ENCODE measurements at places on chromosomes 11 and 22.

DNA sequence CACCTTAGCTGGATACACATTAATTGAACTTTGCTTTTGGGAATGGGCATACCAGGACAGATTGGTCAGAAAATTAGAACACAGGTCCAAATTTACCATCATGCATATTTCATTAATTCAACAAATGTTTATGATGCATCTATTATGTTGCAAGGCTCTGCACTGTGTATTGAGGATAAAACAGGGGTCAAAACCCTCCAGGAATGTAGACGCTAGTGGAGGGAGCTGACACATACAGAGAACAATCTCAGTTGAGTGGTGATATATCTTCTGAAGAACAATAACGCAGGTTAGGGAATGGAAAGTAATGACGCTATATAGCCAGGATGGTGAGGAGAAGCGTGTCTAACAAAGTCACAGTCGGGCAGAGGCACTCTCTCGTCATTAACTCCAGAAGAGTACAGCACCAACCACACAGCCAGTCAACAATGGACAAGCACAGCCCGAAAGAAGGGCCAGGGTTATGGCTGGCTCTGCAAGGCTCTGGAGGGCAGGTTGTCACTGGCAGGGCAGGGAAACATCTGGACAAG lies 3.8 kb downstream of the FLI1 start:
- DNase-seq, result no peak

DNA sequence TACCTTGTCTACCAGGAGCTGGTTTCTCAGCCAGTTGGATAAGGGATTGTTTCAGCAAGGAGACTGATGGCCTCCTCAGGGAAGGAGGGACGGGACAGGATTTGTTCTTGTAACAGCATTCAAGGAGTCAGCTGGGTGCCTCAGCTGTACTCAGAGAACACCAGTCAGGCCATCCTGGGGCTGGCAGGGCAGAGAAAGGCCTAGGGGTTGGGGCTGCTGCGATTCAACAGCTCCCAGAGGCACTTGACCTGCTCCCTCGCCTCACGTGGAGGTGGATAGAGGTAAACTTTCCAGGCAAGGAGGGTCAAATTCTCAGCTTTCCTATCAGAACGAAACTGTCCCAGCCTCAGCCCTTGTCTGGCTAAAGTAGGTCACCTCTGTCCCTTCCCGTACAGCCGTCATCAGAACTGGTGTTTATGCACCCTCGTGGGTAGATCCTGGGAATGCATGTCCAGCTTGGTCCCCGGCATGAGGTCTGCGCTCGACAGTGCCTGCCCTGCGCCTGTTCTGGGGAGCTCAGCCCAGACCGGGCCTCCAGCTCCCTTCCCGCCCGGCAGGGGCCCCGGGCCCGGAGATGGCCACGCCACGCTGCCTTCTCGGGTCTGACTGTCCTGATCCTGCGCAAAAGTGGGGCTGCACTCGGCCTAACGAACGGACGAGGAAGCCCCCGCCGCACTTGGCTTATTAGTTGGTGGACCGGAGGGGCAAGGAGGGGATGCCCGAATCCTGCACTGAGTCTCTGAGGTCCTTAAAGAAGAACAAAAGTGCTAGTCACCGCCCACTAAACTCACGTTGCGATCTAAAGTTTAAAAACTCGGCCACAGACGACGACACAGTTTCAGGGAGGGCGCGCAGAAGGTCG lies 762 bp upstream of the CCDC134 start:
- no peak for DNase-seq

DNA sequence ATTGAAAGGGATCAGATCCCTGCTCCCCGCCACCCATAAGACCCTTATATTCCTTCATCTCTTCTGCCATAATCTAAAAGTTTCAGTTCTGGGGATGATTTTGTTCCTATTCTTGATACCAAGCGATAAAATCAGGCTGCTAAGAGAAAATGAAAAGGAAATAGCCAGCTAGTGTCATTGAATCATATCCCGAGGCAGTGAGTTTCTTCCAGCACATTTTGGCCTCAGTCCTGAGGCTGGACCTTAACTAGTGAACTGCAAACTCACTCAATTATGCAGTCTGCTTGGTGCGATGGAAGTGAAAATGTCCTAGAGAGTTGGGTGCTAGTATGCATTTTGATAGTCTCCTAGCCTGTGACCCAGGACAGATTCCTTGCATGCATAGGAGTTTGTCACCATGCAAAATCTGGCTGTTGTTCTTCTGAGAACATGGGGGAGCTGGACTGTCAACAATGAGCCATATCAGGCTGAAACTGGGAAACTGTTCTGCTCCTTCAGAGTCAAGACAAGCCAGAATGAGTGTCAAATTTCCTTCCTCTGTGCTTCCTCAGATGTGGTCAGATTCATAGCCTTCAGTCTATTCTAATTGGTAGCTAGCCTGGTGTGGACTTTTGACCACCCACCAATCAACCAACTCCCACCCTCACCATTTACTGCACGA lies 102.9 kb downstream of the CCDC81 start:
- no peak for DNase-seq

DNA sequence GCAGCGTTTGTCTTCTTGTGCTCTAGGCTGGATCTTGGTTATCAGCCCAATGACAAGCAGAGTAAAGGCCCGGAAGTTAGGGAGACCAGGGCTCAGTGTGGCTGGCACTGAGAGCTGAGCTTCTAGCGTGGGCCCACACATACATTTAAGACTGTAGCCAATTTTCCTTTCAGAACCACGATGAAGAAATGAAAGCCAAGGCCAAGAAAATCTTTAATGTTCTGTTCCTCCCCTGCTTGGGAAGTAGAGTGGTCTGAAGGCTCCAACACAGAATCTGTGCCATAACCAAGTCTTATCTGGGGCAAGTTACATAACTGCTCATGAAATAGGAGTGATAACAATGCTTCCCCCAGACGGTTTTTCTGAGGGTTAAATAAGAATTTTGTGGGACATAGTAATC lies 4.7 kb upstream of the ST3GAL4 start:
- no peak for DNase-seq

GRCh38 chr11:27545946-27546345 lies 39.4 kb upstream of the LIN7C start:
- no peak for DNase-seq

GRCh38 chr22:19180740-19181410 lies 2.3 kb upstream of the SLC25A1 start:
- DNase-seq, result no peak

DNA sequence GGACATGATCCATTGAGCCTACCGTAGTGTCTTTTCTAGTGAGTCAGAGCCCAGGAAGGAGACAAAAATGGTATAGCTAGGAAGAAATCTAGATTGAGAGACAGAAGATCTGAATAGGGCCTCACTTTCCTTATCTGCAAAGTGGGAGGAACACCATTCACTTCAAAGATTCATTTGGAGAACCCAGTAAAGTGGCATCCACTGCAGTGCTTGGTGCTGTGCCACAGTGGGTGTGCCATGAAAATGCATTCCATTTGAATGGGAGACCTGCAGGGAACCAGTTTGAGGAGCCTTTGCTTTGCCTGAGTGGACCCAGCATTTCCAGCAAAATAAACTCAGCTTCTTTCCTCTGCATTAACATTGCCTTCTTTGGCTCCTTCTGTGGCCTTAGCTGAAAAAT lies 470.5 kb upstream of the CADM1 start:
- DNase-seq, result no peak

- no peak for DNase-seq
Measured at GRCh38 chr11:132464003-132464342, 1068.3 kb downstream of the OPCML start.

- DNase-seq, result no peak
Measured at GRCh38 chr11:116928102-116928777, 90.8 kb upstream of the APOA1 start.

- no peak for DNase-seq
Measured at GRCh38 chr11:129451524-129451923, 75.9 kb downstream of the BARX2 start.

- DNase-seq, result peak; percentile 74
Measured at GRCh38 chr11:68855205-68855981, 13.7 kb upstream of the CPT1A start.

DNA sequence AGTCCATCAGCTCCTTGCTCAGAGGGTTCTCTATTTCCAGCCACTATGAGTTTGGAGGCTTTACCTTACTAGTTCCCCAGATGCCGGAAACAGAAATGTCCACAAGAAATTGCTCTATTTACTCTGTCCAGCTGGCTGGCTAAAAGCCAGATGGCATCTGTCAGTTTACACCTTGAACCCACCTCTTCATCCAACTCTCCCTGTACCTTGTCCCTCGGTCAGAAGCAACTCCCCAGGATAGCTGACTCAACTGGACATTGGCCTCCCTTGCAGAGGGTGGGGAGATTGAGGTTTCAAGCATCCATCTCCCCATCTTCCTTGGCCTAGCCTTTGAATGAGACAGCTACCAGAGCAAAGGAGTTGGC lies 1.7 kb downstream of the C2CD2L start:
- no peak for DNase-seq

DNA sequence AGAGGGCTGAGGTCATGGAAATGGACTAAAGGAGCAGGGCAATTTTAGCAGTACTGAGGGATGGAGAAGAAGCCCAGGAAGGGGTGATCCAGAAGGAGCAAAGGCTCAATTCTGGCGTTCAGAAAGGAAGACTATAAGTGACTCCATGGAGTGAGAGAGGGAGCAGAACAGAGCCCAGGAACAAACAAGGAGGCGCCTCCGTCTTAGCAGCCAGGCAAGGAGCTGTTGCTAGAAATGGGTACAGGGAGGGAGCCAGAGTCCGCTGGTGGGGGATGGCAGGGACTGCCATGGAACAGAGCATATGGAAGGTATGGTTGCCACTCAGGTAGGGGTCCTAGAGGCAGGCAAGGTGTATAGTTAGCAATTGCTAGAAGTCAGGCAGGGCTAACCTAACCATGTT lies 20.5 kb upstream of the STK33 start:
- DNase-seq, result no peak

DNA sequence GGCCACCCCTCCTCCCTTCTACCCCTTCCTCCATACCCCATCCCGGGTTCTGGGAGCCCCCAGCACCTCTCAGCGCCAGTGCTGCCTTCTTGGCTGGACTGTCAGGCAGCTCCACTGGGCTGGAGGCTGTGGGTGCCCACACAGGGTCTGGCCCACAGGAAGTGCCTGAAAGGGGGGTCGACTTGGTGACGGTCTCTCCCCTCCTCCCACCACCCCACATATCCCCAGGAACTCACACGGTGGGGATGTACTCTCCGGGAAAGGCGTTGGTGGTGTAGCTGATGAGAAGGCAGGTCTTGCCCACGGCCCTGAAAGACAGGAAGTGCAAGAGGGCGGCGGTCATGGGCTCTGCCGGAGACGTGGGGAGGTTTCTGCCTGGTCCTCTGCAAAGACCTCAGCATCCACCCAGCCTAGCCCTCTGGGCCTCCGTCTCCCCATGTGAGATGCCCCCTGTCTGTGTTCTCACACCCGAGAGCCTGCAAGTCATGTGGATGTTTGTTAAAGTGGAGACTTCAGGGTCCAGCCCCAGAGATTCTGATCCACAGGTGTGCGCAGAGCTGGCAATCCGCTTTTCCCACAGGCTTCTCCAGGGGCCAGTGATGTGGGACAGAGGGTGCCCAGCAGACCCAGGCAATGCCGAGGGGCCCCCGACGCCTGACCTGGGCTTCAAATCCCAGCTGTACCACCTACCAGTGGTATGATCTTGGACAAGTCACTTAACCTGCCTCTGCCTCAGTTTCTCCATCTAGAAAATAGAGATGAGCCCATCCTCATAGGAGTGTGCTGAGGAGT lies 2.5 kb downstream of the RAC2 start:
- DNase-seq, result no peak

GRCh38 chr11:110886288-110886970 lies 174.2 kb upstream of the ARHGAP20 start:
- DNase-seq, result no peak

DNA sequence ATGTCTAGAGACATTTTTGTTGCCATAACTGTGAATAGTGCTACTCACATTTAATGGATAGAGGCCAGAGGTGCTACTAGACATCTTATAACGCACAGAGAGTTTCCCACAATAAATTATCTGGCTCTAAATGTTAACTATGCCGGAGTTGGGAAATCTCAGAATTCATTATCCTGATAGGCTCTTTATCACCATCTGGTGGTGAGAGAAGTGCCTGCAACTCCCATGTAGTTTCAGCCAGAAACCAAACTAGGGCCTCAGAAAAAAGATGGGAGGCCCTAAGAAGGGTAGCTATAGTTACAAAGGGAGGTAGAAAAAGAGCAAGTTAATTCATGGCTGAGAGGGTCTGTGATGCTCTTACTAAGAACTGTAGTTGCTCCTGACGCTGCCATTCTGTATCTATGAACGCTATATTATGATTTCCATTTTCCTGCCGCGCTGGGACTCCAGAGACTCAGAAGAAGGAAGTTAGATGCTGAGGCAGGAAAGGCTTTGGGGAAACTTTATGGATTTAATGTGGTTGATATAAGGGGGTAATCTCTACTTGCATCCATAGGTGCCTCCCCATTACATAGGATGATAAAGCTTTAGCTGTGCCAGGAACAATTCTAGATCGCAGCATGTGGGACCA lies 22.9 kb upstream of the MRPL17 start:
- DNase-seq, result no peak

- DNase-seq, result no peak
Measured at GRCh38 chr11:109236696-109237095, 185.3 kb upstream of the C11orf87 start.

GRCh38 chr22:28014211-28015045 lies 95.4 kb upstream of the PITPNB start:
- no peak for DNase-seq

GRCh38 chr11:120065876-120066275 lies 72.0 kb downstream of the TRIM29 start:
- DNase-seq, result no peak

- DNase-seq, result no peak
Measured at GRCh38 chr11:35041070-35041554, 97.9 kb upstream of the CD44 start.

- peak; percentile 58 for DNase-seq
Measured at GRCh38 chr11:112320668-112321067, 60.0 kb upstream of the PLET1 start.

- DNase-seq, result no peak
Measured at GRCh38 chr11:26778000-26778757, 56.3 kb upstream of the SLC5A12 start.

DNA sequence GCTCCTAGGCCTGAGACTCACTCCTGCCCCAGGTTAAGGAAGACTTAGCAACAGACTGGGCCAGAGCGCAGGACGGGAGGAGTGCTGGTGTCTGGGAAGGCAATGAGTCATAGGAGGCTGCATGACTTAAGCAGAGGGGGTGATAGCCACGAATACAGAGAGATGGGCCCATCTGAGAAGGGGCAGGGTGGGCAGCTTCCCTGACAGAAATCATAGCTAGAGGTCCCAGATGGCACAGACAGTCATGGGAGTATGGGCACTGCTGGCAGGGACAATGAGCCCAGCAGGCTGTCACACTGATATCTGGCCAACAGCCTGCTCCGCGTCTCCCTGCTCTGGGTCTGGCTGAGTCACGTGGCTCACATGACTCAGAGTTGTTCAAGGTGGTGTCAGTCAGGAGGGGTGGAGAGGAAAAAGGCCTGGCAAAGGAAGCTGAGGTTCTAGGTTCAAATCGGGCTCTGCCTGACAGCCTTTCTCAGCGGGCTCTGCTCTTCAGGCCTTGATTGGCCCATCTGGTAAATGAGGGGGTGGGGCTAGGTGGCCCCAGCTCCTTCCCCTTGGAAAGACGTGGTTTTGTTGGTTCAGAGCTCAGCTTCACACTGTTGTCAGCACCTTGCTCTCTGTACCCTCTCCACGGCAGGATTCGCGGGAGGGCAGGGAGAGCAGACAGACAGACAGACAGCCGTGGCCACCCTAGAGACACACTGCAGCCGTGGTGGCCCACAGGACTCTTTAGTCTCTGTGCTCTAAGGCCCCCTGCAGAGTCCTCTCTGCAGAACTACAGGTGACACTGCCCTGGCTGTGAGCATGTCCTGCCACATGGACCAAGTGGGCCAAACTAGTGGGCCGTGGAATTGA lies 47.8 kb downstream of the DBX1 start:
- peak; percentile 67 for DNase-seq
